ENCODE measurements at places on chromosomes 1 and 21.

- DNase-seq, result no peak
Measured at GRCh38 chr1:229941831-229942230, 125.2 kb upstream of the GALNT2 start.

DNA sequence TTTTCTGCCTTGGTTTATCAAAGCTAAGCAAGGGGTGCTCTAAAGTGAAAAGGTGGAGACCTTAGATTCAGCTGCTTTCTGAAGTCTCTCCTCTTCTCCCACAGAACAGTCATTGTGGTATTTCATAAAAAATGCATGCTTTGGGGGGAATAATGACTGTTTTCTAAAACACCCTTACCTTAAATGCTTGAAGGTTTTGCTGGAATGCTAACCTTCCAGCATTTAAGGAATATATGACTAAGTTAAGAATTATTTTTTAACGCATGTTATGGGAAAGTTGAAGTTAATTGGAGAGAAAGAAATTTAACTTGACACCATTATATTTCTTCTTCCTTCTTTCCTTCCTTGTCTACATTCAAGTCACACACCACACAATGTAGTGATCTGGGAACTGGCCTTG is 162.5 kb downstream of the ROR1 start:
- DNase-seq, result no peak

DNA sequence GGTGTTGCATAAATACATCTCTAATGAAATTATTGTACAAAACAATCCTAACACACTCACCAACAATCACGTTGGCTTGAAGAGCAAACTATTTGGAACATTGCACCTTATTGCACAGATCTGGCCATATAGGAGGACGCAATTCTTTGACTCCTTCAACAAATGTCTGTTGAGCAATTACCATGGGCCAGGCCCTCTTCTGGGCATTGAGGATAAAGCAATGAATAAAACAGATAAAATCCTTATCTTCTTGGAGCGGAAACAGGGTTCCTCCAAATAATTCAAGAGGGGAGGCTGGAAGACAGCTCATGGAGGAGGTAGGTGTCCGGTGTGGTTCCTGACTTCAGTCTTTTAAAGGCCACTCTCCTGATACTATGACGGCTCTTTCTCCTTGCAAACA is 43.3 kb downstream of the PAX7 start:
- DNase-seq, result no peak

DNA sequence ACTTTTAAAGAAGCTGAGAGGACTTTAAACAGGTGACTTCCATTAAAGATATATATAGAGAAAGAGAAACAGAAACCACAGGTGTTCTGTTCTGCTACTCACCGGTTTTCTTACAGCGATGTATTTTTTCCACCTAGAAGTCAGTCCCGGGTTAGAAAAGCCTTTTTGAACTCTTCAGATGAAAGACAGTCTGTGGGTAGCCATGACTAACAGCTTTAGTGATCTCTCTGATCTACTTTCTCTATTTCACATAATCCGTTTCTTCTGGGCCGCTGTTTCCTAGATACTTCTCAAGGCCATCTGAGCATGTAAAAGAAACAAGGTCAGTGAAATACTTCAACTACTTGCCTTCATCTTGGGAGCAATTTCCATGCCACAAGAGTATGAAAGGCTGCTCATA is 25.1 kb downstream of the WDR64 start:
- no peak for DNase-seq

- DNase-seq, result no peak
Measured at GRCh38 chr1:6233376-6233775, 2.4 kb downstream of the ICMT start.

- DNase-seq, result no peak
Measured at GRCh38 chr1:5933050-5933449, 59.2 kb downstream of the NPHP4 start.

DNA sequence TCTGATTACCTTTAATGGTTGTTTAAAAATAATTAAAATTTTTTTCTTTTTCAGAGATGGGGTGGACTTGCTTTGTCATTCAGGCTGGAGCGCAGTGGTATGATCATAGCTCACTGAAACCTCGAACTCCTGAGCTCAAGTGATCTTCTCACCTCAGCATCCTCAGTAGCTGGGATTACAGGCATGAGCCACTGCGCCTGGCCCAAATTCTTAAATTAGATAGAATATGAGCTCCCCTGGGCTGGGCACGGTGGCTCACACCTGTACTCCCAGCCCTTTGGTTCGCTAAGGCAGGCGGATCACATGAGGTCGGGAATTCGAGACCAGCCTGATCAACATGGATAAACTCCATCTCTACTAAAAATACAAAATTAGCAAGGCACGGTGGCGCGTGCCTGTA is 17.0 kb downstream of the CERS2 start:
- DNase-seq, result no peak

- DNase-seq, result no peak
Measured at GRCh38 chr1:24973315-24973714, 43.2 kb upstream of the RUNX3 start.

DNA sequence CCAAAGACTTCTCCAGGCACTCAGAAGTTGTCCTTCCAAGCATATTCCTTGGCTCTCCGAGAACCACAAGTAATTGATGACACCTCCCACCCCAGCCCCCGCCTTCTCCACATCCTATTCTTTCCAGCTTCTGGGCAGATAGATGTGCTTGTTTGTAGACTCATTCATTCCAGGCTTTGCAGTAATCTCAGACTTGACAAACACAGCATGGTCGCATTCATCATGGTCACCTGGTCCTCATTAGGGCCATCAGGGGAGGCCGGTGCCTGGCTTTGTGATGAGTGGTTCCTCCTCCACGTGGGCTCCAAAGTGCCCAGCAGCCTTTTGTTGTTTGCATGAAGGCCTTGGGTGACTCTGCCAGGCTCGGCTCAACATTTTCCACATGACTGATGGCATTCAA is 28.5 kb upstream of the KCNE2 start:
- DNase-seq, result no peak

- DNase-seq, result no peak
Measured at GRCh38 chr1:21027805-21028204, 148.9 kb downstream of the EIF4G3 start.

DNA sequence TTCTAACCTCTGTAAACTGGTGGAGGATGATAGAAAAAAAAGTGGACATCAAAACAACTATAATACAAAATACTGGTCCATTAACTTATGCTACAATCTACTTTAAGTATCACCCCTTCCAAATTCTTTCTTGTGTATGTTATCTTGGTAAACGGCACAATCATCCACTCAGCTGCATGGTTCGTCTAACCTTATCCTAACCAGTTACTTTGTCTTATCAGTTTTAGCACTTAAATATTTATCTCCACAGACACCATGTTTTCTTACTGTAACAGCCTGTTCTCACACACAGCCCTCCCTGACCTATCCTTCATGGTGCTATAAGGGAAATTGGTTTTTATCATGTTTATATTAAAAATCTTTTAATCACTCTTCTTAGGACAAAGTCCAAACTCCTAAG is 157.2 kb downstream of the PTGER3 start:
- no peak for DNase-seq

DNA sequence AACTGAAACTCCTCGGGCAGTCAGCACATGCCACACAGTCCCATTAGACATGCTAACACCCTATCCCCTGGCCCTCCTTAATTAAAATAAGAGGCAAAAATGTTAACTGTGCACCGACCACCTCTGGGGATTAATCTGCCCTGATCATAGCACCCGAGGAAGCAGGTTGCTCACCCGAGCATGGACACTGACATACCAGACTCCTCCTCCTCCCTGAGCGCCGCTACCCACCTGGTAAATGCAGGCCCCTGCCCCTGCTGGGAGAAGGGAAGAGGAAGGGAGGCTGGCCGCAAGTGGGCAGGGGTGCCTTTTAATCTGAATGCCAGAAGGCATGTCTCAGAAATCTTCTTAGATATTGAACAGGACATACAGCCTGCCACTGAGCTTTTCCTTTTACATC is 360.9 kb downstream of the RRAGC start:
- DNase-seq, result no peak

DNA sequence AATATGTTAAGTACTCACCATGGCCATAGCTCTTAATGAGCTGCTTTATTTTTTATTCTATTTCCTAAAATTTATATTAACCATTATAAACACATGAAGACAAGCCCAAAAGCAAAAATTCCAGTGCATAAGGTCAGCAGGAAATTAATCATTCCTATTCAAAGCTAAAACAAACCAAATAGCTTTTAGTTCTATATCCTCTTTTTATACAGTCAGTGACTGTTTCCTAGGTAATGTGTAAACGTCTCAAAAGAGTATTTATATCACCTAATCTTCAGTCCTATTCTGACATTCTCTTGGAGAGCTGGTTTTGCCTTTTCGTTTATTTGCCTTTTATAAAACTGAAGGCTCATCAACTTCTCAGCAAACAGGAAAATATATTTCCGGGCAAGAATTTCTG is 4.2 kb downstream of the GOLPH3L start:
- no peak for DNase-seq

DNA sequence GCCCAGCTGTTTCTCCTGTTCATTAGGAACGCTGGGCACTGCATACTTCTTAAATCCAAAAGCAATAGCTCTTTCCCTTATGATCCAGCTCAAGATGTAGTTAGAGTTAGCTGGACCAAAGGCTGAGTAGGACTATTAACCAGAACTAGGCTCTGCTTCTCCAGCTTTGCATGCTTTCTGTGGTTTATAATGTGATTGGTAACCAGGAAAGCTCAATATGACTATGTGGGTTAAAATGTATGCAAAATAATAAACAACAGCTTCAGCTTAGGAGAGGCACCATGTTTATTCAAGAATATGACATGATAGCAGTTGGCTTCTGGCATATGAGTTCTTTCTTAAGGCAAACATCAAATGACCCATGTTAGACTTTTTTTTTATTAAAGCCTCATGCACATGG is 73.8 kb downstream of the LYPLAL1 start:
- no peak for DNase-seq

GRCh38 chr1:230863449-230863848 is 4.9 kb downstream of the C1orf198 start:
- no peak for DNase-seq

- no peak for DNase-seq
Measured at GRCh38 chr1:117512728-117513321, 93.0 kb upstream of the TENT5C start.
